Naive B cell (primary cell): ENCODE measurements at places on chromosomes 7 and 10. TPM values are rescaled to one million over a fixed set of nuclear protein-coding genes. Genes with fewer than 3 reads are reported as not detected.

DNA sequence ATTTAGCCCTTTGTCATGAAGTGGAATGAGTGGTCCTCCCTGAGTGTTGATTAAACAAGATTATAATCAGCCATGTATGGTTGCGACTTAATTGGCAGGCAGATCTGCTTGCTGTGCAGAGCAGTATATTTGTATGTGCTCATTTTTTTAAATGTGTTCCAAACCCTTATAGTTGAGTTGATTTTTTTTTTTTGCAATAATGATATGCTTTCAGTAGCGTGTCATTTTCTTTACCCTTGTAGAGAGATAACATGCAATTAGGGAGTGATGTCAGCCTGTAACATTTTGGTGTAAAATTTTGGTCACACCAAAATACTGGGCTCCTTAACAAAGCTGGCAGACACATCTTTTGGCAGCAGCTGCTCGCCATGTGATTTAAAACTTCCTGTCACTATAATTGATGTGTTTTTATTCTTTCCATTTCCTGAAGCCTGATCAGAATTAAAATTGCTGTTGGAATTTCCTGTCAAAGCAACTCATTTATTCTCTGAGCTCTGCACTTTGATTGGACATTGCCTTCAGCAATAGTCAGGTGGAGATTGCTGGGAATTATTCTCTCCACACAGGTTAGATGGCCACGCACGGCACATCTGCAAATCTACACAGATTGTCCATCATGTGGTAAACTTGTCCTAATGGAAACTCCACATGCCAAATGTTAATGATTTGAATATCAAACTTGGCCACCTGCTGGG, 125.3 kb downstream of the DYNC1I1 start:
- no peak for DNase-seq

DNA sequence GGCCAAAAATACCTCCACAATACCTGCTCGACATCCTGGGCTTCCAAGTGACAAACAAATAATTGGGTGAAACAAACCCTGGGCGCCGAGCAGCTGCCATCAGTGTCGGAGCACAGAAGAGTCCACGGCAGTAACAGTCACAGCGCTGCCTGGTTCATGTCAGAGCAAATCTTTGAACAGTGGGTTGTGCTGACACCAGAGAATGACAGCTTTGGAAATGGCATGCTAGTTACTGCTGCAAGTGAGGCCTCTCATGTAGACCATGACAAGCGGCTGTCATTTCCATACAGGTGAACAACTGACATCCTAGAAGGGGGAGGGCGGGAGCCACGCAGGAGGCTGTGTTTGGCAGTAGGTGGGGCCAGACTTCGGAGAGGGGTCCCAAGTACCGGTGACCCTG, 420.5 kb upstream of the GALNT17 start:
- no peak for DNase-seq

DNA sequence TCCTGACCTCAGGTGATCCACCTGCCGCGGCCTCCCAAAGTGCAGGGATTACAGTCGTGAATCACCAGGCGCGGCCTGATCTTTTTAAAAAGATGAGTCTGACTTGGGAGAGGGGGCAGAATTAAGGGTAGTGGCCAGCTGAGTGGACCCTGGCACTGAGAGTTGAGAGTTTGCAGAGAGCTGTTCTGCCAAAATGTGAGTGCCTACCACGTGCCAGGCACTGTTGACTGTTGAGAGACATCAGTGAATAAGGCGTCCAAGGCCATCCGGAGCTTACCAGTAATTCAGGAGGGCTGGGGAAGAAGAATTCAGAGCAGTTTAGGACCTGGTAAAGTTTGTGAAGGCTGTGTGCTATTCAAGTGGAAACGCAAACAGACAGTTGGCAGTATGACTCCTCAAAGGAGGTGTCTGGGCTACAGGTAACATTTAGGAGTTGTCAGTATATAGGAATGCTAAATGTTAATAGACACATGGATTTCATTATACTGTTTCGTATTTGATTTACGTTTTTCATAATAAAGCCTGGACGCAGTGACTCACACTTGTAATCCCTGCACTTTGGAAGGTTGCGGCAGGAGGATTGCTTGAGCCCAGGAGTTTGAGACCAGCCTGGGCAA, 1.5 kb downstream of the NIPSNAP2 start:
- DNase-seq: no peak

The SH2D4B gene
- polyA plus RNA-seq: not detected

The TEX47 gene
- polyA plus RNA-seq: not detected

The UTF1 gene
- polyA plus RNA-seq: 0.27 TPM

- DNase-seq: no peak
Observed at GRCh38 chr10:927131-927530, 4.4 kb downstream of the LARP4B start.

DNA sequence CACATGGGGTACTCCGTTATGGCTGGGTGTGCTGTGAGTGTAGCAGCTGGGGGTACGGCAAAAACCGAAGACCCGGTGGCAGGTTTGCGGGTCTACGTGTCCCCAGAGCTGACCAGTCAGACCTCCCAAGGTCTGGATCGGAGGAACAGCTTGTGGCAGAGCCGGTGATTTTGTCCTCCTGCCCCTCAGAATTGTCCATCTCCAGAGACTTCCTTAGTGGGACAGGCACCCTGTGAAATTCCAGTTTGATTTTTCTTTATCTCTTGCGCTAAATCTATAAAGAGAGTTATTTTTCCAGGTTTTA, 1.0 kb downstream of the EIF3B start:
- no peak for DNase-seq

GRCh38 chr7:21763818-21764217, 181.9 kb downstream of the CDCA7L start:
- DNase-seq: no peak

DNA sequence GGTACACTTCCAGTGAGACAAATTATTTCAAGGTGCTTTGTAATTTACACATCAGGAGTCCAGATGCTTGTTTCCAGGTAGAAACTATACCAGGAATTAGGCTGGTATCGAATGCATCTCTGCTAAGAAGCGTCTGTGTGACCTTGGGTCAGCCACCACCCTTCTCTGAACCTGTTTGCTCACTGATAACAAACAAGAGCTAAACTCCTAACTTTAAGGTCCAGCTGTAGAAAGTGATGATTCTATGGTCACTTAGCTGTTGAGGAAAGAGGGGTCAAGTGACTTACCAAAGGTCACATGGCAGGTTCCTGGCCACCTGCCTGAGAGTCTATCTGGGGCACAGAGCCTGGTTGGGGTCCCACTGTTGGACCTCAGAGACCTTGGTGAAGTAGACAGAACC, 95.4 kb downstream of the HIF1AN start:
- DNase-seq: no peak

DNA sequence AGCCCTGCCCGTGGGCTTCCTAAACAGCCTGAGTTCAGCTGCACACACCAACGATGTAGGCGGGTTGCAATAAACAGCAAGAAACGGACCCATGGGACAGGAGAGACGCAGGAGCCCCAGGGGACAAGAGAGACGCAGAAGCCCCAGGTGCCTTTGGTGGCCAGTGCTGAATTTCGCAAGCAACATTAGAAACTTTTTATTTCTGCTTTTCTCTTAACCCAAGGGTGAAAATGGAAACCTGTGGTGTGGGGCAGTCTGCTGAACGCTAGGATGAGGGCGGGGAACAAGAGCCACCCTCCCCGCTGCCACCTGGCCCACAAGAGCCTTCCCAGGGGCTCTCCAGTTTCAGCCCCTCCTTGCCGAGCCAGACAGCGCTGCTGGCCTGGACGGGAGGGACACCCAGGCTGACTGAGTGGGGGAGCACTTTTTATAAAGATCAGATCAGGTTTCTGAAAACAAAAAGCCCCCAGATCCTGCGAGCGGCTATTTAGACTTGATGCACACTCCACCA, 20.0 kb upstream of the GPR146 start:
- peak; percentile 95 for DNase-seq

- peak; percentile 53 for DNase-seq
Observed at GRCh38 chr7:74417419-74417971, 36.2 kb upstream of the GTF2IRD1 start.

GRCh38 chr7:91066627-91067026, 197.6 kb upstream of the FZD1 start:
- no peak for DNase-seq

The PAX4 gene
- not detected for polyA plus RNA-seq

GRCh38 chr10:58291538-58292174, 22.7 kb downstream of the CISD1 start:
- DNase-seq: peak; percentile 45

DNA sequence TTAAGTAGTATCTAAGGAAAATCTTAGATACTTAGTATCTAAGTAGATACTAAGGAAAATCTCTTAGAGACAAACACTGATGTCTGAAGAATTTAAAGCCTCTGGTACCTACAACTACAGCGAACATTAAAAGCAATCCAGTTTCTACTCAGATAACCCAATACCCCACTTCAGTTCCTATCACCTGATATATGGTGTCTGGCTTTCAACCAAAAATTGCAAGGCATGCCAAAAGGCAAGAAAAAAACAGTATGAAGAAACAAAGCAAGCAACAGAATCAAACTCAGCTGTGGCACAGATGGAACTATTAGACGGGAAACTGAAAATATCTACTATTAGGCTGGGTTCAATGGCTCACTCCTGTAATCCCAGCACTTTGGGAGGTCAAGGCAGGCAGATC, 31.1 kb downstream of the ARHGAP12 start:
- no peak for DNase-seq

- no peak for DNase-seq
Observed at GRCh38 chr7:73702226-73702625, 17.2 kb downstream of the STX1A start.

The MBL2 gene
- not detected for polyA plus RNA-seq

The OR6V1 gene
- polyA plus RNA-seq: not detected

The VWDE gene
- not detected for polyA plus RNA-seq

GRCh38 chr10:117275121-117275520, 34.2 kb downstream of the SLC18A2 start:
- DNase-seq: no peak

GRCh38 chr7:83366629-83367028, 203.9 kb upstream of the PCLO start:
- no peak for DNase-seq

The ASB13 gene
- 5.4 TPM for polyA plus RNA-seq

GRCh38 chr10:3115685-3116084, 48.3 kb downstream of the PFKP start:
- DNase-seq: no peak

The SCRN1 gene
- polyA plus RNA-seq: 13.6 TPM

The BMPER gene
- not detected for polyA plus RNA-seq

The ZNF12 gene
- polyA plus RNA-seq: 15.7 TPM

The SPDYE9 gene
- not detected for polyA plus RNA-seq

GRCh38 chr7:138882249-138882648, 84.3 kb upstream of the ATP6V0A4 start:
- DNase-seq: no peak

GRCh38 chr10:98074315-98074911, 44.0 kb upstream of the CRTAC1 start:
- DNase-seq: no peak
